ENCODE measurements at places on chromosomes 6 and 20.

DNA sequence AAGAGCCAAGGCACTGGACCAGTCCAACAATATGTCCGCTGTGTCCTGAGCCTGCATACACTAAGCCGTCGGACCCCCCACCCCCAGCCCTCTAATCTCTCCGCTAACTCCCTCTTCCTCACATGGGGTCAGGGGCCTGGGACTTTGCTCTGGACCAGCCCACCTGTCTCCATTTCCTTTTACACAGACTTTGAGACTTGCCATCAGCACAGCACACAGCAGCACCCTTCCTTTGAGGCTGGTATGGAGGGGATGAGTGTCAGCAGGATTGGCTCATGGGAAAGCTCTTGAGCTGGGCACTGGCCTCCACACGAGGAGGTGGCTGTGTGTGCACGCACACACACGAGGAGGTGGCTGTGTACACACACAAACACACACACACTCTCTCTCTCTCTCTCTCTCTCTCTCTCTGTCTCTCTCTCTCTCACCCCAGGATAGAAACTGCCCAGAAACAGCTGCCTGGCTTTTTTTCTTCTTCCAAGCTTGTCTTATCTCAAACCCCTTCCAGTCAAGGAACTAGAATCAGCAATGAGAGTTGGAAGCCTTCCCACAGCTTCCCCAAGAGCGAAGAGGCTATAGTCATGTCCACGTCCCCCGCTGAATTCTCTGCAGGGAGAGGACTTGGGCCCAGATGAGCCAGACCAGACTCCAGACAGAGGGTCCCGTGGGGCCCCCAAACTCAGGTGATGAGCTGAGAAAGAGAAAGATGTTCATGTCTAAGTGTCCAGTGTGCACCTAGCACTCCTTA, 18.6 kb downstream of the SLC9A8 start:
- no peak for DNase-seq

DNA sequence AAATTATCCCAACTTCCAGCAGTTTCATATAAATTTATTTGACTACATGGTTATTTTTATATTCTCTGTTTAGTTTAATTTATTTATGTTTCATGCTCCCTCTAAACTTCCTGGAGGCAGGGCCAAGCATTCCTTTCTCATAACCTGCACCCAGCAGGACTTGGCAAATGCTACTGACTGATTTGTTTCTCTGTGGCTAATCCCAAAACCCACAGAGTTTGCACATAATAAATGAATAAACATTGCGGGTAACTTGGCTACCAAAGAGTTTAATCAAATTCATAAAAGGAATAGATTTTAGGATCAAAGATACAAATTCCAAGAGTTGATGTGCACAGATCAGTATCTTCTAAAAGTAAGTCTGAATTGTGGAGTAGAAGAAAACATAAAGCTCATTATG, 239.5 kb downstream of the SLC35F1 start:
- DNase-seq: no peak

- no peak for DNase-seq
These were observed 39.9 kb downstream of the ANKRD60 start for GRCh38 chr20:58188527-58188926.

DNA sequence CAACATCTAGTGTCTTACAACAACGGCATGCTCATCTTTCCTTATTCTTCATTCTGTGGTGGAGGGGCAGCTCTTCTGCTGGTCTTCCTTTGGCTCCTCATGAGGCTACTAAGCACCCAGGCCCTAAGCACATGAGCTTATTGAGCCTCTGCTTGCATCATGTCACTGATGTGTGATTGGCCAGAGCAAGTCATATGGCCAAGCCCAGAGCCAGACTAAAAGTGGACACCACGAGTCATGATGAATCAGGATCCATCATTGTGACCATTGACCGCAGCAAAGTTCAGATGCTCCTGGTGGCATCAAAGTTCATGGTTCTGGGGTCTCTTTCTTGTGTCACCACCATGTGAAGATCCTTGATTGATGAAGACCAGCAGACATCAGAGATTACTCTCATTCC, 192.0 kb upstream of the FOXA2 start:
- DNase-seq: no peak

- DNase-seq: no peak
These were observed 35.9 kb downstream of the MAPK14 start for GRCh38 chr6:36063318-36064060.

GRCh38 chr20:51616060-51616459, 73.5 kb upstream of the NFATC2 start:
- no peak for DNase-seq

DNA sequence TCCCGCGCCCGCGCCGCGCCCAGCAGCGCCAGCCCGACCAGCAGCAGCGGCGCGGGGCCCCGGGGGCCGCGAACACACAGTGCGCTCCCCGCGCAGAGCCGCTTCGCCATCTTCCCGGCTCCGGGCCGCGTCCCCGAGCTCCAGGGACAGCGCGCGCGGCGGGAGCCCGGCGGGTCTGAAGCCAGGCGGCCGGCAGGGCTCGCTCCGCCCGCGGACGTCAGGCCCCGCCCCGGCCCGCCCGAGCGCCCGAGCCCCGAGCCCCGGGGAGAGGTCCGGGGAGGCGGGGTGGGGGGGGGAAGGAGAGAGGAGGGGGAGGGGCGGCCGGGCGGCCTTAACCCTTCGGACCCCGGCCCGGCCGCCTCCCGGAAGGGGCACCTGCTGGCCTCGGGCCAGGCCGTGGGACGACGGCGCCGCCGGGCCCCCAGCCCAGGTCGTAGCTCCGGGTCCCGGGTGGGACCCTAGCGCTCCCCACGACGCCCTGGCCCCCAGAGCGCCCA, at the start of gene LAMA5:
TSS of gene LAMA5 (minus strand) at position 177 of the 497 bp plus-strand sequence. CDS start at position 110, 67 bp downstream.
- DNase-seq: peak; percentile 66

DNA sequence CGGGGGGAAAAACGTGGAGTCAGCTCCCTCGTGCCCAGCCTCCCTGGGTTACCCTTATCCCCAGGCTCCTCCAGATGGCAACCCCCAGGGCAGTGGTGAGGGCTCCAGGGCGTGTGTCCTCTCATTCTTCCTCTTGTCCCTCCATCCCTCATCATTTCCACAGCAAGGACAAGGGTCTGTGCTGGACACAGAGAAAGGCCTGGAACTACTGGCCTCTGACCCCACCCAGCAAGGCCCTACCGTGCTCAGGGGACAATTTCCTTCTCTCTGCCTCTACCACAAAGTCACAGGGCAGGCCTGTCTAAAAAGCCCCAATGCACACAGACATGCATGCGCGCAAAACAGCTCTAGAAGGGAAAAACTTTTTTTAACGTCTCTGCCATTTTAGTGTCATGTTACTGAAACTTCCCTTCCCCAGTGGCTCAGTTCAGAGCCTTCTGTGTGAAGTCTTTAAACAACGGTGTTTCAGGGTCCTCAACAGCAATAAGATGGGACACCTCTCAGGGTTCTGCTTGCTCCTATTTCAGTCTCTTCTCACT, 1.1 kb upstream of the SLC35B2 start:
- DNase-seq: no peak

GRCh38 chr6:88562353-88563276, 396.5 kb upstream of the CNR1 start:
- DNase-seq: no peak

GRCh38 chr20:38342713-38343310, 3.5 kb upstream of the LBP start:
- no peak for DNase-seq

GRCh38 chr6:119077391-119077642, 1.1 kb downstream of the FAM184A start:
- no peak for DNase-seq

DNA sequence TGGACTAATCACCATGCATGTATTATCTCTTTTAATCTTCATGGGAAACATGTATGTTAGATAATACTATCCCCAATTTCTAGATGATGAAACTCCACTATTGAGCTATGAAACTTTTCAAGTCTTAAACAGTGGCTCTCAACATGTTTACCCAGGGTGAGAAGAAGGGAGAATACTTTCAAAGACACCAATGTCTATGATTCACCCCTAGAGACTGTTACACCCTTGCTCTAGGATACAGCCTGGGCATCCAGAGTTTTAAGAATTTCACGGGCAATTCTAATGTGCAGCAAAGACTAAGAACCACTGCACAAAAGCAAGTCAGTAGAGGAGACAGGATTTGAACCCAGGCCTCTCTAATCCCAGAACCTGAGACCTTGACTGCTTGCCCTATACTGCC, 47.8 kb downstream of the GFOD1 start:
- no peak for DNase-seq

GRCh38 chr6:142854589-142855488, 90.1 kb downstream of the HIVEP2 start:
- DNase-seq: no peak

DNA sequence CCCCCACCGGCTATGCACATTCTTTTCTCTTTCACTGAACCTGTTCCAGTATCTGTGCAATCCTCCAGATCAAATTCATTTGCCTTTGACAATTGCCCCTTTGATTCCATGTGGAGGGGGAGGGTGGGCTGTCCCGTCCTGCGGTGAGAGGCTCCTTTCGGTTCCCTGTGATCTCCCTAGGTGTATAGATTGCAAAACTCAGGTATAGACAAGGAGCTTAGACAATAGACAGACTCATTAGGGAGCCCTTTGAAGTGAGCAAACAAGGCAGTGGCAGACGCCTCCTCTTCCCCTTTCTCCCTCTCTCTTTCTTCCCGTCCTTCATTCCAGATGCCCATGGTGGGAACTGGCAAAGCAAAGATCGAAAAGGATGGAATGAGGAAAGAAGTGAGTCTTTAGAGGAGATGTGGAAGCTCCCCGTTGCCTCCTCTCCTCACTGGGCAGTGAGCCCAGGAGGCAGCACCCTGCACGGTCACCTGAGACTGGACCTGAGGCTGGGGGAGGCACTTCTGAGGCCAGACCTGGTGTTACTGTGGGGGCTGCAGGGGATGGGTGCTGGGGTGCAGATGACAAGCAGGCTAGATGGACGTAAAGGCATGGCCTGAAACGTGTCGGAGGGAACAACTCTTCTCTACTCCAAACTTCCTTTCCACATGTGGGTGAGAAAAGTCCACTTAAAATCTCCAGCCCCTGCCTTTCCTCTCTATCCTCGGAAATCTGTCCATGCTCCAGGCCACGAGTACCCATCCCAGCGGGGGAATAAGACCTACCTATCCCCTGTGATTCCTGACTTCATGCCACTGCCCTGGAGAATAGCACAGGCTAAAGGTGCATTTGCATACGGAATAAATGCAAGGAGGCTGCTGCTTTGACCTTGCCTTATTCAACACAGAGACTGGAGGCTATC, 256.6 kb upstream of the FOXQ1 start:
- no peak for DNase-seq

DNA sequence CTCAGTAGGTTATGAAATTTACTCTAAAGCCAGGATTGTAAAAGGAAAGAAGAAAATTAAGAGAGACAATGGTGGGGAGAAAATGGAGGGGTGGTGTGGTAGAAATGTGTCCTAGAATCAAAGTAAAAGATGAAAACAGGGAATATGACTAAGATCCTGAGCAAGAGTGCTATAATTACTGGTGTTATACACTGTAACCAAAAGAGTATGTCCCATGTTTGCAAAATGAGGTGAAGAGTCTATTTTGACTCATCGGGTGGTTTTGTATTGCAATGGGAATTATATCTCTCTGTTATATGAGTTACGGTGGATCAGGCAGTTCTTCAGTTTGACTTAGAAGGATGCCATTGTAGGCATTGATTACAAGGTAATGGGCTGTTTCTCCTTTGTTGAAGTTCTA, 8.5 kb downstream of the L3MBTL3 start:
- DNase-seq: no peak

- DNase-seq: no peak
These were observed 1548.7 kb downstream of the GRIK2 start for GRCh38 chr6:102942206-102942605.

- DNase-seq: peak; percentile 33
These were observed 156.9 kb downstream of the MAFB start for GRCh38 chr20:40532103-40532502.

DNA sequence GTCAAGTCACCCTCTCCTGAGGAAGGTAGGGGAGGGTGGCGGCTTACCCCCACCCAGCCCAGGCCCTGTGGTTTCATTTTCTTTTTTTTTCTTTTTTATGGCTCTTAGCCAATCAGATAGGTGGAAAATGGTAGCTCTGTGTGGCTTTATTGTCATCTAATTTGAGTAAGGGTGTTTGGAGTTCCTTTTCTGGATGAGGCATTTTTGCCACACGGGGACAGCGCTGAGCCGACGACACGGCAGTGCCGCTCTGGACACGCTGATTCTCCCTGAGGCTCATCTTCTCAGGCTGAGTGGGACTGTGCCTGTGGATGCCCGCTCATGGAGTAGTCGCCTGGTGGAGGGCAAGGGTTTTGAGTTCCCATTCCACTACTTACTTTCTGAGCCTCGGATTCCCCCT, 37.6 kb upstream of the ANGPT4 start:
- peak; percentile 56 for DNase-seq

- DNase-seq: no peak
These were observed 96.7 kb upstream of the OPRM1 start for GRCh38 chr6:153942361-153942760.

GRCh38 chr6:156865019-156865629, 87.9 kb downstream of the ARID1B start:
- DNase-seq: no peak

- DNase-seq: no peak
These were observed 61.1 kb upstream of the SPTLC3 start for GRCh38 chr20:12947691-12948090.

DNA sequence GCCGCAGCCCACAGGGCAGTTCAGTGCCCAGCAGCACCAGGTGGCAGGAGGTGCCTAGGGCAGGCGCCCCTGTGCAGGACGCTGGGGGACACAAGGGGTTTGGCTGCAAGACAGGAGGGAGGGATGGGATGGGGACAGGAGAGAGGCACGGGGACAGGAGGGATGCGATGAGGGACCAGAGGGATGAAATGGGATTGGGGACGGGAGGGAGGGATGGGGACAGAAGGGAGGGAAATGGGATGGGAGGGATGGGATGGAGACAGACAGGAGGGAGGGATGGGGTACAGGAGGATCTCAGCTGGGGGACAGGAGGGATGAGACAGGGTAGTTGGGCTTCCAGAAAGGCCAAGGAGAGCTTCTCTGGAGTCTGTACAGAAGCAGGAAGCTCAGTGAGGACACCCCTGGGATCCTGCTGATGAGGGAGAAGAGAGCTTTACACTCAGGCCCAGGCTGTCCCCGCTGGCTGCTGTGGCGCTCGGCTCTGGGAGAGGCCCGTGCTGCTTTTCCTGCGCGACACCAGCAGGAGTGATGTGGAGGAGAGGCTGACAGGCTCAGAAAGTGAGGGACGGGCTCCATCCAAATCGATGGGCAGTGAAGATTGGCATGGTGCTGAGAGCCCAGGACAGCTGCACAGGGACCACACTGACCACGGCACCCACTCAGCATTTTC, 400.8 kb downstream of the SMOC2 start:
- no peak for DNase-seq

DNA sequence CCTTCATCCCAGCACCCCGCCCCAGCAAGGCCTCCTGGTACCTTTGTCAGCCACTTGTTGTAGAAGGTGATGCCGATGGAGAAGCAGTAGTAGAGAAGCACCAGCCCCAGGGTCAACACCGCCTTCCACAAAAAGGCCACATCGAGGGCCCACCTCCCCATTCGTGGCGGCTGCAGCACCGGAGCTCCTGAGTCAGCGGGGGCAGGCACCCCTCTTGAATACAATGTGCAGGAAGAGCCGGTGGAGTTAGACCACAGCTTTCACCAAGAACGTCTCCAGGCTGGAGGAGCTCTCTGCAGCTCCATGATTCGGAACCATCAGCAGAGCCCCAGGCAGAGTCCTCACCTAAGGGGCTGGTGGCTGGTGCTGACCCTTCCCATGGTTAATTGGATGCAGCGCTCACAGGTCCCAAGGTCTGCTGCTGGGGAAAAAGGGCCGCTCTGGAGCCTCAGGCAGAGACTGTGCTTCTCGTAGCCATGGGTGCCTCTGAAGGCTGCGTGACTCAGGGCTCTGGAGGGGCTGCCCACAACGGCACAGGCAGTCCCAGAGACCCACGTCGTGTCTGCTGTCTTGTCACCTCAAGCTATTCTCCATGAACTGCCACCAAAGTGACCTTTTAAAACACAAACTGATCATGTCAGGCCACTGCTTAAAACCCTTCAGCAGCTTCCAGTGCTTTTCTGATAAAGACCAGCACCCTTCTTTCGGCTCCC, 47.9 kb downstream of the ELMO2 start:
- no peak for DNase-seq

Measured in NCI-H69 (cell line).